Stimulated activated CD4-positive, alpha-beta T cell treated with anti-CD3 and anti-CD28 coated beads, TNF-alpha, amount 100 ng/mL, for 24 hours (primary cell): ENCODE measurements at places on chromosomes 3 and 15.
A peak's percentile ranks its signal among the peaks of the same experiment; 100 is the strongest.

DNA sequence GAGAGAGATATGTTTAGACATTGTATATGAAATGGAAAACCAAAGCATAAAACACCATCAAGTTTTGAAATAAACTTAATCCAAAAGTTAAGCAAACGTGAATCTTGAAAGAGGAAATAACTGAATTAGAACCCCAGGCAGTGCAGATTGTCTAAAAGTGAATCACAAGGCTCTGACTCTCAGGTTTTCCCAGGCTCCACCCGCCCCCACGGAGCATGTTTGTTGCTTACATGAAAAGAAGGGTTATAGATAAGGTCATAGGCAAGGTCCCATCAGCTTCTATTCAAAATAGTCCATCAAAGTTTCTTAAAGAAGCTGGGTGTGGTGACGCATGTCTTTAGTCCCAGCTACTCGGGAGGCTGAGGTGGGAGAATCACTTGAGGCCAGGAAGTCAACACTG, 29.0 kb upstream of the SLMAP start:
- DNase-seq = no peak

- no peak for DNase-seq
Measured at GRCh38 chr3:46110701-46111493, 83.6 kb upstream of the XCR1 start.

DNA sequence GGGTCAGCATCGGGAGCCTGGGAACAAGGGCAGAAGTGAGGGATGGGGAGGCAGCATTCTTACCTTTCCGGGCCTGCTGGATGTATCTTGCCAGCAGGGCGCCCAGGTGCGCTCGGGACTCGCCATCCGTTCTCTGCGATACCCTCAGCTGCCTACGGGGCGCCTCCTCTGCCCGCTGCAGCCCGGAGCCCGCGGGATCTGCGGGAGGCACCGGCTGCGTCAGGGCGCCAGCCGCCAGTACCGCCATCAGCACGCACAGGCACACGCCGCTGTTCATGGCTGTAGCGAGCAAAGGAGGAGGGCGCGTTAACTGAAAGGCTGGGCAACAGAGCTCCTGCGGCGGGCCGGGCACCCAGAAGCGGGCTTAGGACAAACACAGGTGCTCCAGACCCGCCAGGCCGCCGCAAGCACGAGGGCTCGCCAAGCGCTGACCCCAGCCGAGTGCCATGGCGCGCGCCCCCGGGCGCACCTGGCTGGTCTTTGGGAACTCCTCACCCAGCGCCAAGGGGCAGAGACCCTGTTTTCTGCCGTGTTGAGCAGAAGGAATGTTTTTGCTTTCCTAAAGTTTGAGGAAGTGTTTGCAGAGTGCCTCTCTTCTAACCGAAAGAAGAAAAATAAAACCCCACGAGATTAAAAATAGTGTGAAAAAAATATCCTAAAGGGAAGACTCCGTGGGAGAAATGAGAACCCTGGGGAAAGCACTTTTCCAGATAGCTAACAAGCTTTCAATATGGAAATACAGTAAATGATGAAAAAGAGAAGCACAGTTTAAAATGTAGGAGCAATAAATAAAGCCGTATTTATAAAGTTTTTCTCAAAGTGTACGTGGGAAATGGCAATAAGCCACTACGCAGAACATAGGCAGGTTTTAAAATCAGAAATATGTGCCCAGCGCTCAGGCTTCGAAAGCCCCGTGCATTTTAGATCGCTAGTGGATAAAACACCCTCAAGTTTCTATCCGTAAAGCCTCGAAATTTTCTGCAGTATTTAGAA, 2.3 kb downstream of the CCK start:
- DNase-seq = peak; percentile 22

GRCh38 chr3:150447084-150447483, 39.0 kb downstream of the TSC22D2 start:
- DNase-seq = no peak

DNA sequence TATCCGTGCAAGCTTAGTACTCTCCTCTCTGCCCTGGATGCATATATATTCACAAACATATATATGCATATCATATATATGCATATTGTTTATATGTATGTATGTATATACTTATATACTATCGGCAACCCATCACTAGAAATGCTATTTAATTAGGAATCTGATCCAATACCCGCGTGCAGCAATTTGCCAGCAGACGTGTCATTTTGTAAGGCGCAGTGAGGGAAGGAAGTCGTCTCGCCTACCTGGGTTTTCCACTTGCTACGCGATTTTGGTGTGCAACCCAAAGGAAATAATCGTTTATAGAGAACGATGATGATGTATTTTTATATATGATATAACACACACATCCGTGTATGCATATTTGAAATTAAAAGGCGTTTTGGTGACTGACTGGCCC, 5.6 kb upstream of the FEZF2 start:
- no peak for DNase-seq

- DNase-seq = no peak
Measured at GRCh38 chr15:101604124-101604874, 47.9 kb downstream of the TM2D3 start.

GRCh38 chr15:75606711-75607699, 18.5 kb downstream of the SNUPN start:
- no peak for DNase-seq

GRCh38 chr3:149010504-149010951, 19.2 kb downstream of the GYG1 start:
- no peak for DNase-seq

DNA sequence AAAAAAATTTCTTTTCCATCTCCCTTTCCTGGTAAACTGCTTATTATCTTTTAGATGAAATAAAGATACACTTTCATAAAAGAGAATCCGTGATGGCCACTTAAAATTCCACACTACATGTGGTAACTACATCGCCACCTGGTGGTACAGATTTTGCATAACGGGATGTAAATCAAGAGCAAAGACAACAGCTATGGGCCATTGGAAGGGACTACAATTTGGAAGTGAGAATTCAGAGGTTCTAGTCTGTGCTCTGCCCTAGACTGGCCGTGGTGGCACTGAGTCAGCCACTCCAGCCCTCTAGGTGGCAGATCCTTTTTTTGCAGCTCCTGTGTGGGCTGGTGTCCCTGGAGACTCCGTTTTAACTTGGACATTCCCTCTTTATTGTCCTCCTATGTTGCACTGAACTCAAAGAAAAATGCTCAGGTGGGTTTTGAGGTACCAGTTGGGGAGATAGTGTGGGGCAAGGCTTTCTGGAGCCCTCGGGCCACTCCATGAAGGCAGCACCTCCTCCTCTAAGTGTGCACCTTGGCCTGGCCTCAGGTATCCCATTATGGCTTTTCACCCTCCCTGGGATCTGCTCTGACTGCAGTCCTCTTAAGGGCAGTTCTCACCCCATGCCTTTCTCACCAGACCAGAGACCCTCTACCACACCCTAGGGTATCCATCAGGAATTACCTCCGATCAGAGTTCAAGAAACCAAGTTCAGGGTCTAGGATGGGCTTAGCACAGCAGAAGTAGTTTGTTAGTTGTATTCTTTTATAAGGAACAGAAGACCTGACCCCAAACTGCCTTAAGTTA, 54.9 kb downstream of the SPSB4 start:
- peak; percentile 49 for DNase-seq

DNA sequence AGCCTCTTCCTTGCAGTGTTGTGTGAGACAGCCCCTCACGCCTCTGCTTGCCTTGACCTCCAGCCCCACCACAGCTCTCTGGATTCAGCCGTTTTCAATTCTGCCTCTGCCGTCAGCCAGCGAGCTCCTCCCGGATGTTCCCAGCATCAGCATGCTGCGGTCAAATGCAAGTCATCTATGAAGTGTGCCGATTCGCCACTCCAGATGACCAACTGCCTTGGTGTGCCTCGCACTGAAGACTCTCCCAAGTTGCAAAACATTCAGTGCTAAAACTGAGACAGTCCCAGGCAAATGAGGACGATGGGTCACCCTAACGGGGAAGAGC, 30.6 kb upstream of the RASA2 start:
- no peak for DNase-seq

DNA sequence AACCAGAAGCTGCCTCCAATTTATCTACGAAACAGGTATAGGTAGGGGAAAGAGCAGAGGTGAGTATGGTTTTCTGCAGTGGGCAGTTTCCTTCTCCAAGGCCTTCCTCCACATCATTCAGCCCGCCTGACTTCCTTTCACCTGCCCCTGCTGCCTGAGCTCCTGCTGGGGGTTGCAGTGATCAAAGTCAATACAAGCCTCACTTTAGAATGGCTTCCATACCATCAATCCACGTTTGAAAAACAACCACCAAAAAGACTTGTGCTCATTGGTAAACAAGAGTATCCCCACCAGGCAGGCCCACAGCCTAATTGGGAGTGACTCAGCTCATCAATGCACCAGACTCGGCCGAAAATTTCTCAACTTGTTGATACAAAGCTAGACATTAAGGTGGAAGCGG, 159.9 kb downstream of the MAGI1 start:
- no peak for DNase-seq

DNA sequence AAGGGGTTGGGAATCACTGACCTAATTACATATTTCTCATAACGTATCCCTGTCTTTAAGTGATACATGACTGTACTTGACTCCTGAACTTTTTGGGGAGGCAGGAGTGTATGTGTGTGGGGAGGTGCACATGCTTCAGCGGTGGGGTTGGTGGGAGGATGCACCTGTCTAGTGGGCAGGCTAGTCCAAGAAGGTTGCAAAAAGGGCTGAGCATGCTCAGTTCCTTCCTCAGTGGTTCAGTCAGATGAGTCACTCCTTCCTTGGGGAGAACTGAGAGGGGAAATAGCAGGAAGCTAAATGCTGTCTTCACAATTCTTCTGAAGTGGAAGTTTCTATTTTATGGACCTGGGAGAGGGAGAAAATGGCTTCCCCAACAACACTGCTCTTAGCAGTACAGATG, 24.6 kb upstream of the AP4E1 start:
- DNase-seq = no peak

- peak; percentile 3 for DNase-seq
Measured at GRCh38 chr3:37779289-37780152, 82.2 kb upstream of the CTDSPL start.

GRCh38 chr3:101095693-101096430, 102.6 kb upstream of the ABI3BP start:
- no peak for DNase-seq

DNA sequence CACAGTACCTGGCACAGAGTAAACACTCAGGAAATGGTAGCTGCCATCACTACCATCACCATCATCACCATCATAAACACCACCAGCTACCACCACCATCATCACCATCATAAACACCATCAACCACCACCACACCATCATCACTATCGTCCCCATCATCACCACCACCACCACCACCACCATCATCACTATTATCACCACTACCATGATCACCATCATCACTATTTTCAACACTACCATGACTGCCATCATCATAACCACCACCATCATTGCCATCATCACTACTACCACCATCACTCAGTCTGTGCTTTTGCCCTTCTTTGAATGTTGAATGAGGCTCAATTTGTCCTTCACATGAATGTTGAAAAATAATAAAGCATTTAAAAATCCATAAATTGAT, 21.2 kb upstream of the IL16 start:
- DNase-seq = no peak

DNA sequence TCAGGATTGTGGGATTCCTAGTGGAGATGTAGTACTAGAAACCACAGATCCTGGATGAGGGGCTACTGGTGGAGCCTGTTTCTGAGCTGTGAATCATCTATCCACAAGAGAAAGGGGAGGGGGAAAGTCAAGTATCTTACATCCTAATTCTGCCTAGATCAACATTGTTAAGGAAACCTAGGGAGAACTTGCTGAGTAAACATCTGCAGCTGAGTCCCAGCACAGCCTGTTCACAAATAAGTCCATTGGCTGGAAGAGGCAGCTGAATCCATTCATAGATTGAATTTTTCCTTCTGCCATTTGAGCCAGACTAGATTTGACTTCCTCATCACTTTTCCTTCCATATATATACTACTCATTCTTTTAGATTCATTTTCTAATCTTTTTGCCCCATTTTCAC, 460.5 kb downstream of the TUSC7 start:
- DNase-seq = no peak

- DNase-seq = no peak
Measured at GRCh38 chr15:95990833-95991232, 339.7 kb upstream of the NR2F2 start.

- no peak for DNase-seq
Measured at GRCh38 chr15:30922480-30923311, 19.0 kb downstream of the FAN1 start.

- DNase-seq = no peak
Measured at GRCh38 chr3:85075663-85076062, 116.9 kb downstream of the CADM2 start.

DNA sequence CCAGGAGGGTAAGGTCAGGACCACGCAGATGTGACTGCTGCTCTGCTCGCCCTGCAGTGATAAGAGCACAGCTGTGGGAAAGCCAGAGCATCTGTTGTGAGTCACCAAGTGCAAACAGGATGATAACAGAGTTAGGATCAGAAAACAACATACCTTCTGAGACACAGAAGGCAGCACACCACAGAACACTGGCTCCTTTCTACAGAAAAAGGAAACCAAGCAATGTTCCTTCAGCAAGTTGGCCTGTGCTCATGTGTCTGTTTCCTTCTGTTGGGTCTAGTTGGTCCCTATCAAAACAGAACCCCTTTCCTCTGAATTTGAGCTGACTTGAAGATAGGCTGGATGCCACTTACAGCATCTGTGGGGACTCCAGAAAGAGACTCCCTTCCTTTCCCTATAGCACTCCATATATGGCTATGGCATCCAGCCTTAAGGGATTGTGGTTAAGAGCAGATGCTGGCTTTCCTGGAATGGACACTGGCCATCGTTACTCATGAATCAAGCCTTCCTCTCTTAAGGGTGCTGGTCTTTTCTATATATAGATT, 440.7 kb upstream of the THBS1 start:
- DNase-seq = no peak

DNA sequence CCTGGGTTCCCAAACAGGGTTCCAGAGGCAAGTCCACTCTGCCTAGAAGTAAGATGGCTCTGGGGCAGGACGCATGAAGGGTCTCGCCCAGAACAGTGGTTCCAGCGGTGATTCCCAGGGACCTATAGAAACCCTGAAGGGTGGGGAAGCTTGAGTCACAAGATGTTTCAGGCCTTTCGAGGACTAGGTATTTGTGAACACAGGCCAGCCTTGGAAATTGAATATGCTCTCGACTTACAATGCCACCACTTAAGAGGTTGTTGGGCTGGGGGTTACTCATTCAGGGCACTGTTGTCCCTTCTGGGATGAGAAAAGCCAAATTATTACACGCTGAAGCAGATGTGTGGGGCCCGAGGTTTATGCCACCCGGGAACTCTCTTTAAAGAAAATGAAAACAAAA, 152.0 kb downstream of the TJP1 start:
- DNase-seq = no peak

GRCh38 chr15:31111091-31111647, 9.6 kb upstream of the TRPM1 start:
- DNase-seq = no peak

DNA sequence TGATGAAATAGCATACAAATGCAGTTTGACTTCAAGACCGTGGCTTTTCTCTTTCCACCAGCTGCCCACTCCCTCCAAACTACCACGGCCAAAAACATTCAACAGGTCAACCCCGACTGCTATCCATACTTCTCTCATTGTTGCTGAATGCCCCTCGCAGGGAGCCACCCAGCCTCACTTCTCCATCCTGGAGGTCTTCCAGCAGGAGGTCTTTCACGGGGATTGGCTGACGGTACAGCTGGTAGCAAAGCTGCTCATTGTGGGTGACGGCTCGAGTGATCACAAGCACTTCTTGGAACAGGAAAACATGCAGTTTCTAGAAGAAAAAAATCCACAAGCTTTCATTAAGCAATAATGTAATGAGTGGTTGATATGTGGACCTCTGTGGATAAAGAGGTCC, 49.0 kb upstream of the TASOR start:
- no peak for DNase-seq

GRCh38 chr15:55270291-55270690, 19.3 kb downstream of the RAB27A start:
- DNase-seq = no peak

GRCh38 chr3:11757929-11758328, 88.8 kb downstream of the TAMM41 start:
- no peak for DNase-seq
